Panc1 (cell line): ENCODE measurements at places on chromosomes 2 and 18.

- DNase-seq = no peak
Observed at GRCh38 chr2:102704531-102704930, 57.3 kb upstream of the TMEM182 start.

DNA sequence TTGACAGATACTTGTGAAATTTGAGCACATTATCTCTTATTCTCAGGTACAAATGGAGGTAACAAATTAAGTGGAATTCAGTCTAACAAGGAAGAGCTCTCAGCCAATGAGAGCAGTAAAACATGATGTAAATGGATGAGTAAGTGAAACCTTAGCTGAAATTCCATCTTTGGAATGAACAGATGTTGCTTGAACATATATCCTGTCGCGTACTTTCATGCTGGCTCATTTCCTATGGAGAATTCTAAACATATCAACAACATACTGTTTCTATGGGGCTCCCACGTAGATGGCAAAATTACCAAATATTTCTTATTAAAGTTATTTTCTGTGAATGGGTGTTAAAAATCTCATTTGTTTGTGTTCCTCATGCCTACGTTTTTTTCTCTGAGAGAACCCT, 256.3 kb upstream of the LINC00305 start:
- DNase-seq = no peak

- no peak for DNase-seq
Observed at GRCh38 chr18:63099091-63099840, 220.3 kb downstream of the BCL2 start.

DNA sequence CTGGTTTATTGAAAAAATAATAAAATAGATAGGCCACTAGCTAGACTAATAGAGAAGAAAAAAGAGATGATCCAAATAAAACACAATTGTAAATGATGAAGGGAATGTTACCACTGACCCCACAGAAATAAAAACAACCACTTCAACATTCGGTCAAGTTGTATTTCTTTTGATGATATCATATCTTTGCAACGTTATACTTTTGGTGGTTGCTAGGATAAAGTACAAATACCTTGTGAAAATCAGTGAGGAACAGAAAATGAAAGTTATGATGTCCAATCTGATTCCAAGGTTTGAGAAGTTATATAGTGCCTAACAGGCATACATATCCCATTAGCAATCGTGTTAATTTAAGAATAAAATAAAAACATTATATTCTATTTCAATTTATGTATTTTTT, 6.6 kb upstream of the ASNSD1 start:
- DNase-seq = no peak
